CD4-positive, alpha-beta T cell treated with Interleukin-17A for 1 hour (primary cell): ENCODE measurements at places on chromosomes 6 and 20.
A peak's percentile ranks its signal among the peaks of the same experiment; 100 is the strongest.

GRCh38 chr6:53375847-53376246 lies 27.1 kb upstream of the ELOVL5 start:
- DNase-seq, result no peak

DNA sequence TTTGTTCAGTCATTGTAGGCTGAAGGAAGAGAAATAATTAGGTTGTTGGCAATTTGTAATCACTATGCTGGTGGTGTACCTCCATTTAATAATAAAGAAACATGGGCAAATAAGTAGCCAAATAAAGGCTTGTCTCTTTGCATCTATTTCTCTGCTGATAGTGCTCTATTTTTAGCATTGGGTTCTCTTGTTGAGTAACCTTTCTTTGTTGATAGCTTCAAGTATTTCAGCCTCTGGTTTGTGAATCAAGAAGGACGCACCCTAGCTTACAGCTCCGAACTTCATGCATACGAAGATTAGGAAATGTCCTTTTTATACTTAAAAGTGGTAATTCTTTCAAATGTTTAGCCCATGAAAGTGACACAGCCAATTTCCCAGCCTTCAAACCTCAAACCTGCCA lies 2.6 kb downstream of the PPP1R14C start:
- DNase-seq, result no peak

DNA sequence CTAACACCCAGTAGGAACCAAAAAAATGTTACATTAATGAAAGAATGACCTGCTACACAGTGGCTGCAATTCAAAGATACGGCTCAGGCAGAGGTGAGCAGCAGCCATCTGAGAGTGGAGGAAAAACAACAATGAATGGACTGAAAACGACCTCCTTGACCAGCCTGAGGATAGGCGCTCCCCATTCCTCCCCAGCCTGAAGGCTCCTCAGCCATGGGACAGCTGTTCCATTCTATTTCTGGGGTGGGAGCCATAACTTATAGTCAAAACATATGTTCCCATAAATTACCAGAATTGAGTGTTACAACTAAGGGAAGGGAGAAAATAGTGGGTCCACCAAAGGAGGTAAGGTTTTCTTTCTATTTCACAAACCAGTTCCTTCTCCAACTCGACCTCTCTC lies 27.2 kb downstream of the FYN start:
- DNase-seq, result no peak

DNA sequence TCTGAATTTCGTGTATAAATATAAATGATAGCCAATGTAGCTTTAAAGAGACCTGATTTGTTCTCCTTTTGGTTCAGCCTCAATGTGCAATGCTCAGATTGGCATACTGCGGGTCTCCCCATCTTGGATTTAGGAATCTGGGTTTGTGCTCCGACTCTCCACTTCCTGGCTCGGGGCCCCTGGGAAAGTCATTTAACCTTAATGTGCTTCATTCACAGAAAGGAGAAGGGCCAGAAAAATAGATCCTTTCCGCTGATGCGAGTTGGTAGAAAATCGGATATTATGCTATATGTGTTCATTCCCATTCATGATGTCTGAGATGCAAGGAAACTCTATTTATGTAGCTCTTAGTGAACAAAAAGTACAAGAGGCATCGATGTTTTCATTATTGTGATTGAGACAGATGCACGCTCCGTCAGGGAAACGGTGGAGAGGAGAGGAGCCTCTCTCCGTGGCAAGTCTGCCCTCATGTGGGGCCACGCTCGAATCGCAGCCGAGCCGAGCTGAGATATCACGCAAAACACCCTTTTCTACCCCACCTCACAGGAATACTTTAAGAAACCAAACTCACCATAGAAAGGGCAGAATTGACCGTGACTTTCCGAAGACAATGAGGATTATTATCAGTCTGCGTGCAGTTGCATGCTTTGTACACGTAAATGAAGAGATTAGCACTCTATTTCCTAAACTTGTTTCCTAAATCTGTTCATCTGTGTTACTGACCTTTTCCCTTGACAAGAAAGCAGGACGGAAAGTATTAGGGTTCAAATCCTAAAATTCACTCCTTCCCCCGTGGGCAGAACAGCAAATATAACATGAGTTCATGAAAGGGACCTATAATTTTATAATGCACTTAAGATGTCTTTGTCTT lies 136.6 kb downstream of the COL9A1 start:
- DNase-seq, result peak; percentile 6

- peak; percentile 4 for DNase-seq
These were observed 124.7 kb upstream of the SPACA1 start for GRCh38 chr6:87922947-87923330.

GRCh38 chr20:4053071-4053919 lies 37.9 kb upstream of the RNF24 start:
- no peak for DNase-seq

DNA sequence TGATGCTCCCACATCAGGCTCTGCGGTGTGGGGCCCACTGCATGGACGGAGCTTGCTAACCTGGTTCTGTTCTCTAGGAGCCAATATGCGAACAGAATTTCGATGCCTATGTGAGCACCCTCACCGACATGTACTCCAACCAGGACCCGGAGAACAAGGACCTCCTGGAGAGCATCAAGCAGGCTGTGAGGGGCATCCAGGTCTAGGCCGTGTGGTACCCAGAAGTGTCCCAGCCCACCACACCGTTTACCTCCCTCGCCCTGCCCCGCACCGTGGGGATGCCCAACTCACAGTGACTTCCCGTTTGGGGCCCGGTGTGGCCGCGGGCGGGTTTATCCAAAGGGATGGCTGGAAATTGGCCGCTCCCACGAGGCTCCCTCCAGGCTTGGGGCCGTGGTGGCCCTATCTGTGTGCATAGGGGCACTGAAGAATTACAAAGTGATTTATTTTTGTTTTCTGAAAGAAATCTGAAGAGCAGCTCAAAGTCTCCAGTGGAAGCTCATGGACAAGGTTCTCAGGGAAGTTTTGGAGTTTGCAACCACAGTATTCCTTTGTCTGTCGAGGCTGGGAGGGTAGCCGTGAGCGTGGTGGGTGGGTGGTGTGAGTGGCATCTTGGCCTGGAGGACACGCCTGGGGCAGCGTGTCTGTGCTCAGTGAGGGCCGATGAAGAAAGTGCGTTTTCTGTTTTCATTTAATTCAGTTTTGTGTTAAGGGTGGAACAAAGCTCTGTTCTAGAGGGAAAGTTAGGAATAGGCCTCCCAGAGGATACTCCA lies 15.1 kb upstream of the PCMTD2 start:
- no peak for DNase-seq

GRCh38 chr6:12344961-12345693 lies 55.0 kb downstream of the EDN1 start:
- no peak for DNase-seq

DNA sequence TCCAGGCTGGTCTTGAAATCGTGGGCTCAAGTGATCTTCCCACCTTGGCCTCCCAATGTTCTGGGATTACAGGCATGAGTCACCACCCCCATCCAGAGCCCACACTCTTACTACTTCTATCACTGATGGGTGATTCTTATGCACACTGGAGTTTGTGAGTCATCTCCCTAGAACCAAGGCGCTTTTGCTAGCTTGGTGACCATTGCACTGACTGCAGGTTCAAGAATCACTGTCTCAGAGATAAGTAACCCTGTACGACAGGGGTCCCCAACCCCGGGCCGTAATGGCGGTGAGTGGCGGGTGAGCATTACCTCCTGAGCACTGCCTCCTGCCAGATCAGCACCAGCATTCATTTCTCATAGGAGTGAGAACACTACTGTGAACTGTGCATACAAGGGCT lies 118.8 kb downstream of the MAP3K7 start:
- DNase-seq, result no peak

GRCh38 chr20:52372169-52372568 lies 180.6 kb upstream of the ZFP64 start:
- no peak for DNase-seq

DNA sequence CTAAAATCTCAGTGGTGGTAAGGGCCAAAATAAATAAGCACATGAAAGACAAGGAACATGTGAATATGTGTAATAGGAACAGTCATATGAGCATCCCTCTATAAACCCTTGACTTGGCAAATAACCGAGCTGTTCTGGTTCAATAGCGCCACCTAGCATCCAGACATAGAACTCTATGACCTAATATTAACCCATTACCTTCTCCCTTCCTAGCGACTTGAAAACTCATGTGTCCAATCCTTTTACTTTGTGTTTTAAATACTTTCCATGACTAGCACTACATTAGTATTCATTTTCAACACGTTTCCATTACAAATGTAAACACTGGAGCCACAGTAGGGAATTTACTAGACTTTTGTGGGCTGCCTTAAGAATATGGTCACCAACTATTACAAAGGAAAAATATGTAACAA lies 279.7 kb downstream of the UST start:
- DNase-seq, result peak; percentile 42

DNA sequence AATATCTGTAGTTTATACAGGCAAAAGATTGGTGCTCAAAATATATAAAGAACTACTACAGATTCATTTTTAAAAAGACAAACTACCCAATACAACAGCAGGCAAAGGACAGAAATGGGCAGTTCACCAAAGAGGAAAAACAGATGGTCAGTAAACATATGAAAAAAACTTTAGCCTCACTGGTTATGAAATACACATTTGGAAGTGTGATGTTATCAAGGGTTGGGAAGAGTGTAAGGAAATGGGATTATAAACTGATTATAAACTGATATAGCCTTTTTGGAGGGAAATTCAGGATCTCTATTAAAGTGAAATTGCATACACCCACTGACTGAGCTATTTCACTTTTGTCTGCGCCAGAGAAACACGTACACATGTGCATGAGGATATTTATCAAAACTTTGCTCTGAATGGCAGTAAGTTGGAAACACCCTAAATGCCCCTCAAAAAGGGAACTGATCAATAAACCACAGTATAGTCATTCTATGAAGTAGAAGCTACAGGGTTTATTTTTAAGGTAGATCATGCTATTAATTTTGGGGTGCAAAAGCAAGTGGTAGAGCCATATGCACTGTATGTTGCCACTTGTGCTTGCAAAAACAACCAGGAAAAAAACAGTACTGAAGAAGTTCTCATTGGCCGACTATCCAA lies 32.2 kb upstream of the ARFGEF2 start:
- no peak for DNase-seq

- DNase-seq, result no peak
These were observed 196.5 kb upstream of the THBS2 start for GRCh38 chr6:169450097-169450496.

GRCh38 chr6:10048370-10049297 lies 366.2 kb downstream of the TFAP2A start:
- DNase-seq, result no peak

DNA sequence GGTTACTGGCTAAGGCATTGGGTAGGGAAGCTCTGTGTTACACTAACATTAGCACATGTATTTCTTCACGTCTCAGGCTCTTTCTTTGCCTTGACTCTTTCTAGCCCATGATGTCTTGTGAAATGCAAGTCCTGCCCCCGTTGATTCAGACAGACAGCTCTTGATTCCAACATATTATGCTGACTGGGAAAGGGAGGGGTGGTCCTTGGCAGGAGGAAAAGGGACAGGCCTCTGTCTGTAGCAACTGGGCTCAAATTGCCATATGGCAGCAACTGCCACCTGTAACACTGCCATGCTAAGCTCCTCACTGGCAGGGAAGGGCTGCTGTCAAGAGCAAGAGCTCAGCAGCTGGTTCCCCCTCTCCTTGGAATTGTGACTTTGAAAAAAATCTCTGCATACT lies 5.7 kb upstream of the KCNK15 start:
- no peak for DNase-seq

- DNase-seq, result no peak
These were observed 52.0 kb downstream of the JPH2 start for GRCh38 chr20:44135012-44135412.

DNA sequence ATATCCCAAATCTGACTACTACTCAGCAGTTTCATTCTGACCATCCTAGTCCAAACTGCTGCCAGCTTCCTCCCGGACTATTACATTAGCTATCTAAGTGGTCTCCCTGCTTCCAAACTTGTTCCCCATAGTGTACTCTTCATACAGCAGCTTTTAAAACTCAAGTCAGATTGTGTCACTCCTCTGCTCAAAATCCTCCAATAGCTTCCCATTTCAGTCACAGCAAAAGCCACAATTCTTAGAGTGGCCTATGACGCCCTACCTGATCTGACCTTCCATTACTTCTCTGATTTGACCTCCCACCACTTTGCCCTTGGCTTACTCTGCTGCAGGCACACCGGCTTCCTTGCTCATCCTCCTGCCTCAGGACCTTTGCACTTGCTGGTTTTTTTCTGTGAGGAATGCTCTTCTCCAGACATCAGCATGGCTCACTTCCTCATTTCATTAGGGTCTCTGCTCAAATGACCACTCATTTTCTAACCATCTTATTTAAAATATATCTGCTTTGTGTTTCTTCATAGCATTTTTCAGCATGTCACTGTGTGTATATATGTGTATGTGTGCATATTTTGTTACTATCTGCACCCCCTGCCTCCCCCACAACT lies 111.1 kb upstream of the DTNBP1 start:
- no peak for DNase-seq

DNA sequence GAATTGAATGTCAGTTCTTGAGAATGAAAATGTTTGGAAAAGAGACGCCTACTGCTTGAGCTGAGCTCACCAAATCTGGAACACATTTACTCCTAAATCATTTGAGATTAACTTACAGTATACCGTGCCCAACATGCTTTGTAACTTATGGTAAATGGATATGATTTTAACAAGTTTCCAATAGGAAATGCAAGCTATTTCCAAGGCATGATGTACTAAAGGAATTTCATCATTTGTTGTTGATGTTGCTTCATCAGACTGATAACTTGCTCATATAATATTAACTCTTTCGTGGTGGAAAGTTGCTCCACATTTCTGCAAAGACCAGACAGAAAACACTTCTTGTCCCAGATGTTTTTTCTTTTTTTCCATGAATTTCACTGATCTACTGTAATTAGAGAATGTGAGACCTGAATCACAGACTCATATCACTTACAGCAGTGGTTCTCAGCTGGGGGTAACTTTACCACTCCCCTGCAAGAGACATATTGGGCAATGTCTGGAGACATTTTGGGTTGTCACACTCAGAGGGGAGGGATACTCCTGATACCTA lies 116.6 kb upstream of the TRAF3IP2 start:
- no peak for DNase-seq

DNA sequence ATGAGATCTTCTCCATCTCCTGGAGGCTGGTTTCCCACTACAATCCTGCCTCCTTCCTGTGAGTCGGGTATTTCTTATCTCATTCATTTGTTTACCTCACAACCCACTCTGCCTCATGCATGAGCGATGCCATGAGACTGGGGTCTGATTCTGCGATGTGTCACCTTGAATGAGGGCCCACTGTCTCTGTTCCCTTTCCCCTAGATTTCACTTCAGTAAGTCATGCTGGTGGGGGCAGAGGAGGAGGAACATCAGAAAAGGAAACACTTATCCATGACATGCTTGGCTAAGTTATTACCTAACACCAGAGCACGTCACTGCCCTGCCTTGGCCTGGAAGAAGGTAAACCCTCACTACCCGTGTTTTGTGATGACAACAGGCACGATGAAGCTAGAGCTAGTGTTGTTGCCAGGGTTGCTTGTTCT lies 337.4 kb upstream of the PRDM1 start:
- DNase-seq, result peak; percentile 6

DNA sequence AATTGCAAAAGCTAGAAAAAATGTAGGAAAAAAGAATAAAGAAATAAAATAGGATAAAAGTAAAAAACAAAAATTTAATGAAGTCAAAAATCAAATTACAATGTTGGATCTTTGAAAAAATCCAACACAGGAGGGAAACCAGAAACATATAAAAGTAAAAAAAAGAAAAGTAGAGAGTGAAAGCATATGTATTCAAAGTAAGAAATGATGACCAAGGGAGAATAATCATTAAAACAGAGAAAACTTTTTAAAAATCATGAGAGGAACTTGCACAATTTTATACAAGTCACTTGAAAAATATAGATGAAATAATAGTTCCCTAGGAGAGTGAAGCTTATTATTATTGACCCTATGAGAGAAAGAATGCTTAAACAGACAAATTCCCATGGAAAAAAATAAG lies 138.2 kb downstream of the COL21A1 start:
- DNase-seq, result no peak
